ENCODE measurements at places on chromosomes 7 and 10.

- DNase-seq = no peak
Measured at GRCh38 chr7:50221028-50221427, 83.5 kb upstream of the IKZF1 start.

- DNase-seq = no peak
Measured at GRCh38 chr10:129495698-129496097, 28.7 kb downstream of the MGMT start.

GRCh38 chr10:30774261-30774660 is 144.7 kb upstream of the LYZL2 start:
- DNase-seq = no peak

DNA sequence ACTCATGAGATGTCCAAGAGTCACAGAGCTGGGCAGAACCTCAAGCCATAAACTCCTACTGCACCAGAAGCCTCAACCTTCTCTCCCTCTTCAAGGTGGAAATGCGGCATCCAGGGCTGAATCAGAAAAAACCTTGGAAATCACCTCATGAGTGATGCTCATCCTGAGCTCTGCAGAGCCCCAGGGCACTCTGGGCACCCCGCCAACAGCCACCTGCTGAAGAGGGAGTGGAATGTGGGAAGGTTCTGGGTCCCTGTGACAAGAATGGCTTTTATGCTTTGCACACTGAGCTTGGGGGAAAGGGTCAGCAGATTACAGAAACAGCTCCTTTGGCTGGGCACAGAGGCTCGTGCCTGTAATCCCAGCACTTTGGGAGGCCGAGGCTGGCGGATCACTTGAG is 18.8 kb downstream of the NUDT1 start:
- no peak for DNase-seq

GRCh38 chr7:157299613-157300368 is 37.0 kb upstream of the DNAJB6 start:
- DNase-seq = no peak

- DNase-seq = no peak
Measured at GRCh38 chr10:129742742-129743550, 221.1 kb downstream of the EBF3 start.

GRCh38 chr7:11751807-11752389 is 80.1 kb downstream of the THSD7A start:
- no peak for DNase-seq

DNA sequence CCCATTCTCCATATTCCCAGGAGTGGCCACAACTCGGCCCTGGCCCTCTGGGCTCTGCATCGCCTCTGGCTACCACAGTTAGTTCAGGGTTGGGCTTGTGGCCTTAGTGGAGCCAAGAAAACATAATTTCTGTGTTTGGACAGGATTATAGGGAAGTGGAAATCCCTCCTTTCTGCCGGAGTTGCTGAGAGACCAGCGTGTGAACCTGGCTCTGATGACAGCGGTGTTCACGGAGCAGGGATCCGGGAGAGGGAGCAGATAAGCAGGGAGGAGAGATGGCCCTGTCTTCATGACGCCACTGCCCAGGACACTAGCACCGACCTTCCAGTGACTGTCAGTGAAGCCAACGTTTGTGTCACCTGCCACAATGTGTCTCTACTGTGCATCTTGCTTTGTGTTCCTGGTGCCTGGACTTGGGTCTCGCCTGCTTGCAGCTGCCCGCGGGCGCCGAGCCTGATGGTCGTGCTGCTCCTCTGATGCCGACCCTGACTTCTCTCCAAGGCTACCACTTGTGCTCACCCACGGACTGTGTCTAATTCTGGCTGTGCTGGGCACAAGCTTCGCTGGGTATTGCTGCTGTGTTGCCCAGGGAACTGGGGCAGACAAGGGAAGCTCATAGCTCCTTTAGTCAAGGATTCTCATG is 67.0 kb upstream of the VIPR2 start:
- no peak for DNase-seq

DNA sequence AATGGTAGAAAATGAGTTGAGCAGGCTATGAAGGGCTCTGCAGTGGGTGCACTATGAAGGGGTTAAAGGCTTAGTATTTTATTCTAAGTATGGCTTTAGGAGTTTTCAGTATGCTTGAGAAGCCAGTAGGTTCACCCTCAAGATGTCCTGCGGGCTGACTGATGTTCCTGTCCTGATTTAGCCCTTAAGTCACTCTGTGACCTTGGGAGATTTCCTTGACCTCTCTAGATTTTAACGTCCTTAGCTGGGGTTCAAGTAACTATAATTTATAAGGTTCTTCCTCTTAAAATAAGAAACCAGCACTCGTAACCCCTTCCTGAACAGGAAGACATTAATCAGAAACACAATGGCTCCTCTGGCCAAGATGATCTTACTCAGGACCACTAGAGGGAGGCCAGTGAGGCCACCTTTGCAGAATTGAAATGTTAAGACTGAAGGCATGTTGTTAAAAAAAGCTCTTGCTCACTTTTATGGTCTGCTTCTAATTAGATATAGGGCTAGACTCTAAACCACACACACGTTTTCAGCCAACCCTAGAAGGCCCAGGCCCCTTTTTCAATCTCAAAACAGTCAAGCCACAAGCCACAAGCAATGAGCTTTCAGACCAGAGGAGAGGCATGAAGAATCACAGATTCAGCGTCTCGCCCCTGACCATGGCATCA is 41.9 kb downstream of the CDK1 start:
- no peak for DNase-seq

GRCh38 chr7:359226-359765 is 69.3 kb downstream of the FOXL3 start:
- DNase-seq = no peak

GRCh38 chr10:84511106-84511505 is 182.7 kb downstream of the CCSER2 start:
- no peak for DNase-seq

DNA sequence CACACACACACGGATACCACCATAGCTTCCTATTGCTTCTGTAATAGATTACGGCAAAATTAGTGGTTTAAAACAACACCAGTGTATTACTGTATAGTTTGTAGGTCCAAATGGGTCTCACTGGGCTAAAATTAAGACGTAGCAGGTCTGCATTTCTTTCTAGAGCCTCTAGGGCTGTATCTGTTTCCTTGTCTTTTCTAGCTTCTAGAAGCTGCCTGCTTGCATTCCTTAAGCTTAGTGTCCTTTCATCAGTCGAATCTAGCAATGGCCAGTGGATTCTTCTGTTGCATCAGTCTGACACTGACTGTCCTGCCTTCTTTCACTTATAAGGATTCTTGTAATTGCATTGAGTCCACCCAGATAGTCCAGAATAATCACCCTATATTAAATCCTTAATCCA is 882.3 kb downstream of the PCDH15 start:
- DNase-seq = no peak

DNA sequence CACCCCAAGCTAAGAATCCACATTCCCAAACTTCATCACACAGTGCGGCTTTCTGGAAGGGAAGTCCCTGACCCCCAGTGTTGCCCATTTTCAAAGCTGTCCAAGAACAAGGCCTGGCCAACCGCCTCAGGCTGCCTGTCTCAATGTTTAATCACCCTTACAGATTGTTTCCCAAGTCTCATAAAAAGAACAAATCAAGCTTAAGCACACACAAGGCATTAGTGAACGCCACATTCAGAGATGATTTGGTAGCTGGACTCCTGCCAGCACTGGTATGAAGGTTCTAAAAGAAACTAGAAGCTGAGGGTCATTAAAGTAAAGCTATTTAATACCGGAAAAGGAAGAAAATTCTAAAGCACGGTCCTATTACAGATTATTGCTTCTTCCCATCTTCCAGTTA is 35.6 kb downstream of the C10orf90 start:
- no peak for DNase-seq

DNA sequence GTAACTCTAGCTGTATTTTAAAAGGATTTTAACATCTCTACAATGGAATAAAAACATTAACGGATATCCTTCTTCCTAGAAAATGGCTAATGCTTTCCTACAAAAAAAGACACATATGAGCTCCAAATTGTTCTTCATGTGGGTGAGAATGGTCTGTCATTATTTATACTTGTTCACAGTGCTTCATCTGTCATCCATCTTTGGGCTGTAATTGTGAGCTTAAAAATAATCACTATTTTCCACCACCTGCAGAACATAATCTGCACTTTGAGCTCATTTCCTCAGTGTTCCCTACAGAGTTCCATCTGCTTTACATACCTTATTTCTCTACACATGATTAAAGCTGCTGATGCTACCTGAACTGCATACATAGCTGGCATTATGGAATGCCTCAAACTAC is 979.1 kb upstream of the C7orf33 start:
- no peak for DNase-seq
